ENCODE measurements at places on chromosomes 1 and 21.

GRCh38 chr1:225942574-225942973, 1.6 kb upstream of the LEFTY2 start:
- DNase-seq, result no peak

GRCh38 chr1:158153746-158154444, 26.8 kb upstream of the CD1D start:
- no peak for DNase-seq

GRCh38 chr1:154329152-154329521, 3.8 kb downstream of the ATP8B2 start:
- DNase-seq, result no peak

DNA sequence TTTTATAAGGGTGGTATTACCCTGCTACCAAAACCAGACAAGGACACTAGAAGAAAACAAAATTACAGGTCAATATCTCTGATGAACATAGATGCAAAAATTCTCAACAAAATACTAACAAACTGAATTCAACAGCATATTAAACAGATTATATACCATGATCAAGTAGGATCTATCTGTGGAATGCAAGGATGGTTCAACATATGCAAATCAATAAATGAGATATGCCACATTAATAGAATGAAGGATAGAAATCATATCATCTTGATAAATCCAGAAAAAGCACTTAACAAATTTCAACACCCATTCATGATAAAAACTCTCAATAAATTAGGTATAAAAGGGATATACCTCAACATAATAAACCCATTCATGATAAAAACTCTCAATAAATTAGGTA, 24.3 kb upstream of the MYBPHL start:
- DNase-seq, result no peak

DNA sequence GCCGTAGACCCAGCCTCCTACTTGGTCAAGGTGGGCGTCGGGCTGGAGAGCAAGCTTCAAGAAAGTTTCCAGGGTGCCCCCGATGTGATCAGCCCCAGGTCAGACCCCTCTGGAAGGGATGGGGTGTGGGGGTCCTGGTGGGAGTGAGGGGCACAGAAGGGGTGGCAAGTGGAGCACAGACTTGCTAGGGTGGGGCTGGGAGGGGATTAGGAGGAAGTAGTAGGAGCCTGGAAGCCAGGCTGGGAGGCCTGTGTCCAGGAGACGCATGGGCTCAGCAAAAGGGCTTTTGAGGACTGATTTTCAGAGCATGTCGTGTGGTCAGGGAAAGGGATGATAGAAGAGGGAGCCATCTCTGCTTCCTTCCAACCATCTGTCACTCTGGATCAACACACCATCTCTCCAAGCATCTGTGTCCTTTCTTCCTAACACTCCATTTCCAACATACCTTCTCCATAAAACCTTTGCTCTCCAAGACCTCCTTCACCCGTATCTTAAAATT, 8.5 kb downstream of the TRIM46 start:
- no peak for DNase-seq

DNA sequence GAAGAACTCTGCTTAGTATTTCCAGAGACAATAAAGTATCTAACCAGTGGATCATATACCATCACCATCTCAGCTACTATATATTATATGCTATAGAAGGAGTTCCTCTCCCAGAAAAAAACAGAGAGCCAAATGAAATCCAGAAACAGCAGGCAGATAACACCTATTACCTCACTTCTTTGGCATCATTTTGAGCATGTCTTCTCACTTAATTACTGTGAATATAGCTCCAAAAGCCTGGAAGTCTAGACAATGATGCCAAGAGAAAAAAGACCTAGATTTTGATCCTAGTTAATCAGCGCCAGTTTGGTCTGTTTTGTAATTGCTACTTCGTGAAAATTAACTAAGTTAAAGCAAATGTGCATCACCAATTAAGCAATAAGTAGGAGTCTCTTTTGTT, 131.3 kb downstream of the EIF4G3 start:
- no peak for DNase-seq

GRCh38 chr21:25501462-25501861, 105.8 kb downstream of the MRPL39 start:
- DNase-seq, result no peak

DNA sequence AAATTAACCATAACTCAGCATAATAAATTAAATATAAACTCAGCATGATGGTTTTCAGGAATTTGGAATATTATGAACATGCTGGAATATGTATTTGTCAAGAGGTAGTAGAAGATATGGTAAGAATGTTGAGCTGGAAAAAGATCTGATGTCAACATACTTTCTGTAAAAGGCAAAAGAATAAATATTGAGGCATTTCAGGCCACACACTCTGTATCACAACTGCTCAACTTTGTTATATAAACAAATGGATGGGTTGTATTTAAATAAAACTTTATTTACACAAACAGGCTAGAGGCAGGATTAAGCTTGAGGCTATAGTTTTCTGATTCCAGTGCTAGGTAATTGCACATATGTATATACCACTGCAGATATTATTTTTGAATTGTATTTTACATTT, 1409.4 kb downstream of the MRPL39 start:
- DNase-seq, result no peak

- no peak for DNase-seq
Measured at GRCh38 chr1:90000934-90001676, 6.2 kb downstream of the ZNF326 start.

DNA sequence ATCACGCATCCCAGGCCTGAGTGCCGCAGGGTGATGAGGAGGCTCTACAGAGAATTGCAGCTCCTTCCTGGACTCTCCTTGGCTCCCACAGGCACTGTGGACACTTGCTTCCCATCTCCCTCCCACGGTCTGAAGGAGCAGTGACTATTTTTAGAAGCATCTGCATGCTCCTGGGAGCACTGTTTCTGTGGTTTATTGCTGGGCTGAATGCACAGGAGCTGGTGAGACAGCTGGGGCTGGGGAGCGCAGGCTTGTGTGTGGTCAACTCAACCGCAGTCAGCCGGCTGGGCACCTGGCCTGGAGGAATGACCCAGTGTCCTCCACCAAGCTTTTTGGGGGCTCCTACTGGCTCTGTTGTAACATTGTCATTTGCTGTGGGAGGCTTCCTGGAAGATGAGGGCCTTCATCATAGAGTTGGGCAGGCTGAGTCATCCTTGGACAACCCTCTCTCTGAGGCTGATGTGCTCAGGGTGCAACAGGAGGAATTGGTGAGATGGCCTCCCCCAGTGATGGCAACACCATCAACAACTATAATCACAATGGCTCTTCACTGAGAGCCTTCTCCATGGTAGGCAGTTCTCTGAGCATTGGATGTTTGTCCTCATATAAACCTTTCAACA, 1.7 kb downstream of the NFASC start:
- DNase-seq, result no peak

Data from activated gamma-delta T cell treated with Interleukin-2 at 50 U/mL for 16 hours (primary cell).